B cell (primary cell): ENCODE measurements at places on chromosomes 7 and 10.
A peak's percentile ranks its signal among the peaks of the same experiment; 100 is the strongest.

DNA sequence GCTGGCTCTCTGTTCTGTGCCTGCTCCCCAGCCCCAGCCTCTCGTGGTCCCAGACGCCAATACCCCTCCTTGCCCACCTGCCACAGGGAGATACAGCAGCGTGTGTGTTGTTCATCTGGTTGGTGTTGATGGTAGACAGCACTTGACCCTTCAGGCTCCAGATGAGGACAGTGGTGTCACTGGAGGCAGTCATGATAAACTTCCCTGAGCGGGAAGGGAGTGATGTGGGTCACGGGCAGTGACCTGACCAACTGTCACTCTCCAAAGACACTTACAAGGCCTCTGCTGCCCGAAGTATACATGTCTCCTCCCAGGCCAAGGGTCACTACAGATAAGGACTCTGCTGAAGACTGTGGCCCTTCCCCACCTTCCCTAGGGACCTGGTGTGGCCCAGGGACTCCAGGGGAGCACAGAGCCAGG lies 5.6 kb downstream of the TBL2 start:
- peak; percentile 10 for DNase-seq

DNA sequence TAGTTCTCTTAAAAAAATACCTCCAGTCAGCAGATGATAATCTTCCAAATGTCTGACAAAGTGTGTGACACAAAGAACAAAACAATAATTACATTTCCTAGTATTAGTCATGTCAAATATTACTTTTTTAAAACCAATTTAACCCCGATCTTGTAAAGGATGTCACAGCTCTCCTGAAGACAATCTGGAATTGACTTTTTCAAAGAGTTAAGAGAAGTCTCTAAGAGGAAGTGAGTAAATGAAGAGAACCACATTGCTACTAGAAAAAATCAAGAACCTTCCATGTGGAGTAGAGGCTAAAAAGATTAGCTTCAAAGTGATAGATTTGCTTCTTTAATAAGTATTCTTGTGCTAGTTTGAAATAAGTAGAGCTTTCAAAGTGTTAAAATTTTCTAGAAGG lies 218.2 kb upstream of the IMMP2L start:
- no peak for DNase-seq

DNA sequence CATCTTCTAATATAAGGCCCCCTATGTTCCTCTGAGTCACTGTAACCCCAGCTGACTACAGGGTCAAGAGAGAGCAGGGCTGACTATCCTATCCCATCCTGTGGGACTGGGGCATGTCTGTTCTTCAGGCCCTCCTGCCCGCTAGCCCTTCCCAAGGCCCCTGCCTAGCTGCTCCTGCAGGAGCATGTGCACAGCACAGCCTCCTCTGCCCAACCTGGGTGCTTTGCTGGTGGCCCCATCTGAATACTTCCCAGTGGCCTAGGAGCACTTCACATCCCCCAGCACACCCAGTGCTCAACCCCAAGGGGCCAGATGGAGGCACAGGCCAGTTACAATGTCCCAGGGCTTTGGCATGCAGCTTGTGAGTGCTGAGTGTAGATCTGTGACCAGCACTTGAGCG lies 37.3 kb downstream of the AGBL3 start:
- DNase-seq = no peak

GRCh38 chr7:55104712-55105433 lies 86.1 kb downstream of the EGFR start:
- DNase-seq = no peak

GRCh38 chr10:83957168-83957947 lies 182.0 kb upstream of the GHITM start:
- no peak for DNase-seq

- no peak for DNase-seq
These were observed 92.7 kb downstream of the LANCL2 start for GRCh38 chr7:55457801-55458200.

- no peak for DNase-seq
These were observed 35.2 kb downstream of the CAMK2B start for GRCh38 chr7:44290252-44290620.

- DNase-seq = no peak
These were observed 228.1 kb downstream of the WDR11 start for GRCh38 chr10:121079226-121079625.

- DNase-seq = peak; percentile 62
These were observed 98.9 kb downstream of the KMT2C start for GRCh38 chr7:152336754-152337368.

DNA sequence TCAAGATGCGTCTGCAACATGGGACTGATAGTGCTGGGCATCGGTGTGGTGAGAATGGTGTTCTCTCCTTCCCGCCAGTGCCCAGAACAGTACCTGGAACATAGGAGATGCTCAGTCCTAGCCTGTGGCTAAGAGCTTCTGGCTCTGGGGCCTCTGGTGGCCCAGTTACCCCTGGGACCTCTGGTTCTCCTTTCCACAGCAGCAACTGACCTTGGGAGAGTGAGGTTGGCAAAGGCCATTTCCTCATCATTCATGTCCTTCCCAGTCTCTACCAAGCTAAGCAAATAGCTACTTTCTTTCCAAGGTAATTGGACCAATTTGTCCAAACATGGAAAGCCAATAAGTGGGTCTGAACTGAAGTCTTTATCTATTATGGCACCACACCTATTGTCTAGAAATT lies 11.6 kb upstream of the GOLGA7B start:
- no peak for DNase-seq

GRCh38 chr7:70470746-70471145 lies 661.2 kb upstream of the GALNT17 start:
- DNase-seq = no peak

DNA sequence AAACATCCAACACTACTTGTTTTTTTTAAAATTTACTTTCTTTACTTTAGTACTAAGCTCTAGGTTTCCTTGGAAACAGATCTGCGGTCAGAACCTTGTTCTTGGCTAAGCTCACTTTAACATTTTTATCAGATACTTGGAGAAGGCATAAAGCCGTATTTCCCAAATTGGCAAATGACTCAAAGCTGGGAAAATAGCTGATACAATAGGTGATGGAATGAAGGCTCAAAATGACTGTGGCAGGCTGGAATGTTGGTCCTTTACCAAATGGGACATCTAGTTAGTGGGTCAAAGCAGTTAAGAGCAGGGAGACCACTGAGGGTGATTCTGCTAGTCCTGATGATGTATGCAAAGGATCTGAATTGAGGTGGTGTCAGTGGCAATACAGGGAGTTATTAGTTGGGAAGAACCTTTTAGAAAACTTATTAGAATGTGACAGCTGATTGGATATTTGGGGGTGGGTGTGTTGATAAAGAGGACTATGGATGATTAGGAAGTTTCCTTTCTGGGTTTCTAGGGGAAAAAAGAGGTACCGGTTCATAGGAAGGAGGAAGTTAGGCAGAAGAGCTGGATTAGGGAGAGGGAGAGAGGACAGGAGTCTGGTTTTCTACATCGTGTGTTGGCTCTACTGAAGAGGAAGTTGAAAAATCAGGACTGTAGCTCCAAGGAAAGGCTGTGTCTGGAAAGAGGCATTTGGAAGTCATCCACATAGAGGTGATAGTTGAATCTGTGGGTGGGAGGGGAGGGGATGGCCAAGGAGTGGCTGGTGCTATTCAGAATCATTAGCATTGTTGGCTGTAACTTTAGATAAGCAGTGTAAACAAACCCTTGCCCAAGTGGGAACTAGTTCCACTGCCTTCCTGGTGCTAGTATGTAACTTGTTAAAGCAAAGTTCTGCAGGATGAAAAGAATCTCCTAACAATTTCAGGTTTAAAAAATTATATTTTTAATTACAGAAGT lies 13.1 kb downstream of the PLCE1 start:
- no peak for DNase-seq

DNA sequence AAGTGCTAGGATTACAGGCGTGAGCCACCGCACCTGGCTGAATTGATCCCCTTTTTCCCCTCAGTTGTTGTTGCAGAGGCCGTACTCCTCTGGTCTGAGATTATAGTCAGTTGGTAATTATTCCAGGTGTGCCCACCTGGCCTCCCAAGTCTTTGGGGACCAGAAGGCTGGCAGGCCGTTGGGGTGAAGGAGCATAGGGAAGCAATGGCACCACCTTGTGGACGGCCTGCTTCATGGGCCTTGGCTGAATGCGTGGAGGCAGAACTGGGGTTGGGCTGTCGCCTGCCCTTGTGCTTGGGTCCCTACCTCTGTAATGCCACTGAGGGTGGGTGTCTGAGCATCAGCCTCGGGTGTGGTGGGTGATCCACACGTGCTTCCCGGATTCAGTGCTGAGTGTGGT lies 125.7 kb downstream of the RGS10 start:
- peak; percentile 83 for DNase-seq

- no peak for DNase-seq
These were observed 68.6 kb downstream of the NRG3 start for GRCh38 chr10:81943583-81943982.

DNA sequence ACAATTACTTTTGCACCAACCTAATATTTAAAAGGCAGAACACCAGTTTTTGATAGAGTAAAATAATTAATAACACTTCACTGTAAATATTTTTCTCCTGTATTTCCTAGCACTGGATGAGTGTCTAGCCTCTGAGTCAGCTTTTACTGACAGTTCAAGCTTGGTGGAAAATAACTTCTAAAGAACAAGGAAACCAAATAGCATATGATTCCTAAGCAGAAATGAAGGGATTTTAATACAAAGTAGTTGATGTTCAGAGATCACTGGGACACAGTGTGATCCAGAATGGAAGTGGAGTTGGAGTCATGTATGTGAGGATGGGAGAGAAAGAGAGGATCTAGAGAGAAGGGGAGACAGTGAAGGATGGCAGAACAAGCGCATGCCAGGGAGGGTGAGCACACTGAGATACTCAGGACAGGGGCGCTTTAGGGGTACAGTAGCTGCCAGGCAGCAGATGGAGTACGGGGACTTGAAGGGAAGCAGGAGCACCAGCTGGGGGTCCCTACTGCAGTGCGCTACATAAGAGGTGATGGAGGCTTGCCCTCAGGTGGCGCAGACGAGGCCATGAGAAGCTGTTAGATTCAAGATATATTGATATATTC lies 117.9 kb upstream of the KLF6 start:
- no peak for DNase-seq

GRCh38 chr7:20079080-20079479 lies 138.1 kb downstream of the MACC1 start:
- DNase-seq = no peak

DNA sequence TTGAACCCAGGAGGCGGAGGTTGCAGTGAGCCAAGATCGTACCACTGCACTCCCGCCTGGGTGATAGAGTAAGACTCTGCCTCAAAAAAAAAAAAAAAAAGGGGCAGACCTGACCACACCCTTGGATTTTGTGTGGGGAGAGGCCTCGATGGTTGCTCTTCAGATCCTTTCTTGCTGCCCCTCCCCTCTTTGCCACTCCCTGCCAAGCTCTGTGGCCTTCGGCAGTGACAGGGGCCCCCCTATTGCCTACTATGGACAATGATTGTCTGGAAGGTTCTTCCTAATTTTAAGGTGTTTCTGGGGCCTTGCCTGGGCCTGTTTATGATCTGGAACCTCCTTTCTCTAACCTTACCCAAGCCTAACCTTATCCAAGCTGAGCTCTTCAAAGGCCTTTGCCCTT lies 795 bp downstream of the PRF1 start:
- no peak for DNase-seq

- DNase-seq = no peak
These were observed 522.1 kb upstream of the GHITM start for GRCh38 chr10:83617172-83617571.

- no peak for DNase-seq
These were observed 26.7 kb upstream of the GGCT start for GRCh38 chr7:30531286-30531685.

DNA sequence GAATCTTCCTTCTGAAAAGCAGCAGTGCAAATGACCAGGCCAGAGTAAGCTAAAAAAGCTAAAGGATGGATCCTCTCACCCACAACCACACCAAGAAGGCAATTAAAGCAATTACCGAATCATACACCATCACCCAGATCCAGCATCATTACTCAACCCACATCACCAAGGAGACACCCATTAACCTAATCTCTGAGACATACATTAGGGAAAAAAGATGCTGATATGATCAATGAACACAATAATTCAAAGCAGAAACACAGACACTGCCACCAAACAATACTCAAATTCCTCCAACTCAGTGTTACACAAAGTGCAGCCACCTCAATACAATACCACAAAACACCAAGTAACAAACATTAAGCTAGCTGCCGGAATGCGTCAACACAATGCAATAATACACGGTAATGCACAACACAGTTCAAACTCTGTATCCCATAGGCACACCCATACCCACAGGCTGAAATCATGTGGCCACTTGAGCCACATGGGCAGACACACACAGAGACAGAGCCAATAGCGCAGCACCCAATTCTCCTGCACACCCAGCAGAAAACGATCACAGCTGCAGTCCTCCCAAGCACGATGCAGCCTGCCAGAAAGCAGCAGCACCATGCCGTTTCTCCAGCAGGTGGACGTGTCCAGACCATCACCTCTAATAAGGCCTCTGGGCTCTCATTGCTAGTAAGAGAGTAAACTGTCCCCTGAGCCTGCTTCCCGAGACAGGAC lies 21.5 kb downstream of the PAX2 start:
- no peak for DNase-seq

- no peak for DNase-seq
These were observed 15.9 kb downstream of the MIOS start for GRCh38 chr7:7582596-7582995.

DNA sequence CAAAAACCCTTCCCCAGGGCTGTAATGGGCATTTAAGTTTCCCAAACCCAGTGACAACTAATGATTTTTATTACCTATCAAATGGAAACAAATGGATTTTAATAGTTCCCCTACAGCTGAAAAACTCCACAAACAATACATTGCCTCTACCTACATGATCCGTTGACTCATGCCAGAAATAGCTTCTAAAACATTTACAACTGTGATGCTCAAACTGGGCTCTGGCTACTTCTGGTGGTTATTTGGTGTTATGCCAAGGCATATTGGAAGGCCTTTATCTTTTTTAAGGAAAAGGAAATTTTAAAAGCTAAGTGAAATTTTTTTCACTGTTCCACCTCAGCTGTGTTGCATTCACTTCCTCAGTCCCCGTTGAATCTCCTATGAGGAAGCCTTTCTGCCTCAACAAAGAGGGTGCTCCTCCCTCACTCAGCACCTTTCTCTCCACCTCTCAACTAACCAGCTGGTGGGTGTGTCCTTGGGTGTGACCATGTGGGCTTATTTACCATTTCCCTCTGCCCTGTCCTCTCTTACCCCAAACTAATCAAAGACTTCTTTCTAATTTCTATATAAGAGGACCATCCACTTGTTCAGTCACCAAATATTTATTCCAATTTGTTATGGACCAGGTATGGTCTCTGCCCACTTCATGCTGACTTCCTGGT lies 82.9 kb downstream of the PRTFDC1 start:
- DNase-seq = no peak
